Stimulated activated CD4-positive, alpha-beta T cell treated with anti-CD3 and anti-CD28 coated beads, TNF-alpha, amount 100 ng/mL, for 24 hours (primary cell): ENCODE measurements at places on chromosomes 11 and 22.

- DNase-seq = no peak
Measured at GRCh38 chr22:23845265-23846080, 6.7 kb upstream of the DERL3 start.

- DNase-seq = no peak
Measured at GRCh38 chr11:68659158-68659921, 25.0 kb upstream of the GAL start.

- no peak for DNase-seq
Measured at GRCh38 chr11:22466809-22467208, 128.6 kb downstream of the SLC17A6 start.

- DNase-seq = no peak
Measured at GRCh38 chr11:69161117-69161407, 5.3 kb downstream of the SMIM38 start.

GRCh38 chr22:39270280-39270679 is 25.5 kb upstream of the PDGFB start:
- no peak for DNase-seq

GRCh38 chr22:20021196-20022181 is 579 bp downstream of the TANGO2 start:
- no peak for DNase-seq

- DNase-seq = no peak
Measured at GRCh38 chr11:74019104-74019738, 10.3 kb upstream of the UCP3 start.

GRCh38 chr11:79167510-79168188 is 273.2 kb downstream of the TENM4 start:
- DNase-seq = no peak

- no peak for DNase-seq
Measured at GRCh38 chr11:116838321-116839084, 1.1 kb upstream of the APOA1 start.

- DNase-seq = no peak
Measured at GRCh38 chr22:50343541-50343935, 411 bp downstream of the PPP6R2 start.
